ENCODE measurements at places on chromosomes 4 and X.

GRCh38 chrX:10726647-10727046 lies 106.3 kb upstream of the MID1 start:
- DNase-seq, result no peak

DNA sequence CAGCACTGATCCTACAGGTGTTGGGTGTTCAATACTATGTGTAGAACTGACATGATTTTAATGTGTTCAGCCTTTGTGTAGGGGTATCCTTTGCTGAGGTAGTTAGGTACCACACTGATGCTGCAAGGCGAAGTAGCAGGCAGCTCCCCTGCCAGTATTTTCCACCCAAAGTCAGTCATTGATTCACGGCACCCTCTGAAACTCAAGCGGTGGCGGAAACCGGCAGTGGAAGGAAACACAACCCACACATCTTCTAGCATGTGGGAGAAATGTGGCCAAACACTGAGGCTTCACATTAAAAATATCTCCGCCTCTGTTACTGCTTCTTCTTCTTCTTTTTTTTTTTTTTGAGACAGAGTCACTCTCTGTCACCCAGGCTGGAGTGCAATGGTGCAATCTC lies 126.3 kb downstream of the AASDH start:
- DNase-seq, result no peak

DNA sequence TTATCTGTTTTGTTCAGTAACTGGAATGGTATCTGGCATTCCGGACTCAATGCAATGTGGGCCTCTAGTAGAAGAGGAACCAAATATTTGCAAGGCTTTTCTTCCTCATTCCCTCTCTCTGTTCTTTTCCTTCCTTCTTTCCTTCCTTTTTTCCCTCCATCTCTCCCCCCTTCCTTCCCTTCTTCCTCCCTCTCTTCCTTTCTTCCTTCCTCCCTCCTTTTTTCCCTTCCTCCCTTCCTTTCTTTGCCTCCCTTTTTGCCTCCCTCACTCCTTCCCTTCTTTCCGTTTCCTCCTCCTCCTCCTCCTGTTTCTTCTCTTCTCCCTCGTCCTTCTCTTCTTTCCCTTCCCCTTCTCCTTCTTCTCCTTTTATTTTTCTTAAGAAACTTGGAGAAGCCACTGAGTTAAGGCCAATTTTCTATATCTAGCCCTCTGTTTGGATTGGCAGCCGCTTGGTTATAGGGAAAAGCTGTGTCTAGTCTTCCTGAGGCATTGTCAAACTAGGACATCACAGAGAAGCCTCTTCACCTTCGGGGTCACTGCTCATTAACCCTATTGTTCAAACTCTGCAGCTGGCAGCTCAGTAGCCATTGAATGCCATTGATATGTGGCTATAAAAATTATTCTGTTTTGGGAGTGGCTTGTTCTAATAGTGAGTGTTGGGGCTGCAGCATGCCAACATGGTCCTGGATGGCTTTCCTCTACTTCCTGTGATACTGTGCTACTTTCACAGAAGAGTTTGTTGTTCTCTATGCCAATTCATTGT lies 95.9 kb downstream of the CFAP299 start:
- no peak for DNase-seq

DNA sequence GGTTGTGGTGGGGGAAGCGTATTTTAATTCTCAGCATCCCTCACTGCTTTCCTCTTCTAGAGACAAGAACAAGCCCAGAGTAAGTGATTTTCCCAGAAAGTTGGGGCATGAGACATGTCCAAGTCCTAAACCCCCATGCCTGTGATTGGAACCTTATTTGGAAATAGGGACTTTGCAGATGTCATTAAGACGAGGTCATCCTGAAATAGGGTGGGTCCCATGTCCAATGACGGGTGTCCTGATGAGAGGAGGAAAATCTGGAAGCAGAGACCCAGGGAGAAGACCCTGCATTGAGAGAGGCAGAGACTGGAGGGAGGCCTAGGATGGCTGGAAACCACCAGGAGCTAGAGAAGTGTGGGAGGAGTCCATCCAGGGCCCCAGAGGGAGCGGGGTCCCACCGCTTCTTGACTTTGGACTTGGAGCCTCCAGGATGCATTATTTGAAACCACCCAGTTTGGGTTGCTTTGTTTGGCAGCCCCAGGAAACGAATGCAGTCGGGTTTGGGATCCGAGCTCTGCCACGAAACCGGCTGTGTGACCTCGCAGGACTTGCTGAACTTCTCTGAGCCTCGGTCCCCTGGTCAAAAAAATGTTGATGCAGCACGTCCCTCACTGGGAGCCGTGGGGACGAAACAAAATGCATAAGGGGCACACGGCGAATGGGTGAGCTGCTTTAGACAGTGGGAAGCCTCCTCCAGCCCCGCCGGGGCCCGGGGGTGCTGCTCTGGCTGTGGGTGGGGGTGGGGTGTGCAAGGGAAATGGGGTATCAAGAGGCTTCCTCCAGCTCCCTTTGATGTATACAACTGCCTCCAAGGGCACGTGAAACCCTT lies 113.9 kb downstream of the CPZ start:
- DNase-seq, result no peak

DNA sequence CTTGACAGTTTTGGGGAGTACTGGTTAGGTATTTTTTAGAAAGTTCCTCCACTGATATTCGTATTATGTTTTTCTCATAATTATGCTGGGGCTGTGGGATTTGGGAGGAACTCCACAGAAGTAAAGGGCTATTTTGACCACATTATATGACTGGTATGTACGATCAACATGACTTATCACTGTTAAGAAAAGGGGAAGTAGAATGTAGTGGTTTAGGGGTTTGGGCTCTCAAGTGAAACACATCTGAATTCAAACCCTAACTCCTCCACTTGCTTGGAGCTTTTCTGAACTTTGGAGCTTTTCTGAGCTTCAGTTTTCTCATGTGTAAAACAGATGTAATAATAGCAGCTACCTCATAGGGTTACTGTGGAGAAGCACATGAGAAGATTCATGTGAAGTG lies 96.4 kb upstream of the C1GALT1C1 start:
- DNase-seq, result no peak

DNA sequence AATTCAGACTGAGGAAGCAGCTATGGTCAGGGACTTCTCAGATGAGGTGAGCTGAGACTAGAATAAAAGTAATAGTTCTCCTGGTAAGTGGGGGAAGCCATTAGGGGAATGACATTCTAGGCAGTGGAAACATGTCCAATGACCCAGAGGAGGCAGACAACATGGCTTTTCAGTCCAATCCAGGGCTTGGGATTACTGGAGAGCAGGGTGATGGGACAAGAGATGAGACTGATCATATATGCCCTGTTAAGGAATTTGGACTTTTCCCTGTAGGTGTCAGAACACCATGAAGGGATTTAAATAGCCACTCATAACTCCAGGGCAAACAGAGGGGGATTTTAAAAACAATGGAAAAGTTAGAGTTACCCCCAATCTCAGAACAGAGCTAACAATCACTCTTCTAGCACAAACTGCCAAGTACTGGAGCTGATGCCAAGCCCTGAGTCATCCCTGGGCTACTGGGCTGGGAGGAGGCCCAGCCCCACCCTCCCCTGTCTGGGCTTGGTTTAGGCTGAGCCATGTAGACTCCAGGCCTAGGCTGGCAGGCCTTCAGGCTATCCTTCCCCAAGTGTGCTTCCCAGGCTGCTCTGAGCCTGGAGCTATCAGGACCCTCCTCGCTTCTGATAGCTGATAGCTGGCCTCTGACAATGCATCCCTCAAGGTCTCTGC lies 22.7 kb upstream of the MSN start:
- DNase-seq, result no peak

- DNase-seq, result no peak
Observed at GRCh38 chr4:165360041-165360695, 18.6 kb upstream of the CPE start.

- DNase-seq, result no peak
Observed at GRCh38 chr4:122890147-122890795, 32.1 kb downstream of the NUDT6 start.

DNA sequence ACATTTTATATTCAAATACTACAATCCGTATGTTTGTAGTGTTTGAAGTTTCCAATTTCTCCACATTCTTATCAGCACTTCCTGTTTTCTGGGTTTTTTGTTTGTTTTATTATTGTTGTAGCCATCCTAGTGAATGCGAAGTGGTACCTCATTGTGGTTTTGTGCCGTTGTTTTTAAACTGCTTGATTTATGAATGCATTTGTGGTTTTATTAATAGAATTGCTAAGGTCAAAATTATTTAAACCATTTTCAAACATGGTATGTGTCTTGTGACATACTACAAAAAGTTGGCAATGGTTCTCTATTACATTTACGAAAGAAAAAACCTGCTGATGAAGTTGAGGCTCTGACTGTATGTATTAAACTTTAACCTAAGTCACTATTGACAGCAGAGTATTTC lies 780.0 kb upstream of the MAGEB2 start:
- no peak for DNase-seq

DNA sequence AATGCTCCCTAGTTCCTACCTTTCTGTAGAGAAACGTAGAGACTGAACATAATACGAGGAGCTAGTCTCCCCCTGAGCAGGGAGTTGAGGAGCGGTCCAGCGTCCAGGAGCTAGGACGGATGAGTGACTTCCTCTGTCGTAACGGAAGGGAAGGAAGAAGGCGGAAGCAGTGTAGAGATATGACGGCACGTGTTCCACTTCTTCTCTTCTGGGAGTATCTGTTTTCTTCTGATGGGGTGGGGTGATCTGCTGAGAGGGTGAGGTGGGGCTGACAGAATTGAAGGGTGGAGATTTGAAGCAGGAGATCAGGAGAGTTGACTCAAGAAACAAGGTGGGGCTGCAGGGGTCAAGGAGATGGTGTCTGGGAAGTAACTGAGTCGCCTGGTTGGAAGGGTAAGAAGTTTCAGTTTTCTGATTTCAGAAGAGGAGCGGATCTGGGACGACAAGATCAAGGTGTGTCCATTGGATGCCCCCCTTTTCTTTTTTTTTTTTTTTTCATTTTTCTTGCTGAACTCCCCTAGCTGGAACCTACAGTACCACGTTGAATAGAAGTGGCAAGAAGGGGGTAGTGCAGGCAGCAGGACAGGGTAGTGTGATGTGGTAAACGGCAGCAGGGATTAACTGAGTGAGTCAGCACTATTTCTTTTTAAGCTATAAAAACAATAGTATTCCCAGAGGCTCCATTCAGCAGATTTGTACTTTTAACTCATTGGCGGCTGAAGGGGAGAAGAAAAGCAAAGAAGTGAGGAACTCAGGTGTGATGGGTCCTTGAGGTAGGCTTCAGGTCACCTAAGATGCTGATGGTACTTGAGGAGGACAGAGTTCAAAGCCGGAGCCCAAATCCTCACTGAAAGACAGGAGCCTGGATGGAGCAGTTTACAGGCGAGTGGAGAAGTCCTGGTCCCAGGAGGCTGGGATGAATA lies 50.8 kb upstream of the SETD7 start:
- DNase-seq, result no peak

DNA sequence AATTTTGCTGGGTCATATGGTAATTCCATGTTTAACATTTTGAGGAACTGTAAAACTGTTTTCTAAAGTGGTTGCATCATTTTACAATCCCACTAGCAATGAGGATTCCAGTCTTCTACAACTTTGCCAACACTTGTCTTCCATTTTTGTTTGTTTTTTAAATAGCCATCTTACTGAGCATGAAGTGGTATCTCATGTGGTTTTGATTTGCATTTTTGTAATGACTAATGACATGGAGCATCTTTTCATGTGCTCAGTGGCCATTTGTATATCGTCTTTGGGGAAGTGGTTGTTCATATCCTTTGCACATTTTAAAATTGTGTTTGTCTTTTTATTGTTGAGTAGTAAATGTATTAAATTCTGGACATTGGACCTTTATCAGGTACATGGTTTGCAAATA lies 94.7 kb downstream of the TMEM131L start:
- no peak for DNase-seq

DNA sequence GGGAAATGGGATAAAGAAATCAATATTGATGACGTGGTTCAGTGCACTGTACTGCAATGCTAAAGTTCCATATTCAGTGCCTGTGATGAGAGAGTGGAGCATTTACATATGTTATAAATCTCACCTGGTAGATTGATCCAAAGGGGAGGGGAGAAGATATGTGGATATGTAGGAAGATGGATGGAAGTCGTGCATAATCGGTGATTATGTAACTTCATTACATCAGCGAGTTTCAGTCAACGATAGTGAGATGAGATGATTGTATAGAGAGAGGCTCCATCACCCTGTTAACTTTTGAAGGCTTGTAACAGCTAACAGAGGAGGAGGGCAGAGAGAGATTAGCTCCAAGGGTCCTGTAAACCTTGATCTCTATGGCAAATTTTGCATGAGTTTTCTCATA lies 1.8 kb downstream of the IL1RAPL1 start:
- DNase-seq, result no peak

GRCh38 chr4:60562334-60562733 lies 637.8 kb upstream of the ADGRL3 start:
- DNase-seq, result no peak

- DNase-seq, result no peak
Observed at GRCh38 chr4:177105536-177105935, 204.1 kb upstream of the NEIL3 start.

DNA sequence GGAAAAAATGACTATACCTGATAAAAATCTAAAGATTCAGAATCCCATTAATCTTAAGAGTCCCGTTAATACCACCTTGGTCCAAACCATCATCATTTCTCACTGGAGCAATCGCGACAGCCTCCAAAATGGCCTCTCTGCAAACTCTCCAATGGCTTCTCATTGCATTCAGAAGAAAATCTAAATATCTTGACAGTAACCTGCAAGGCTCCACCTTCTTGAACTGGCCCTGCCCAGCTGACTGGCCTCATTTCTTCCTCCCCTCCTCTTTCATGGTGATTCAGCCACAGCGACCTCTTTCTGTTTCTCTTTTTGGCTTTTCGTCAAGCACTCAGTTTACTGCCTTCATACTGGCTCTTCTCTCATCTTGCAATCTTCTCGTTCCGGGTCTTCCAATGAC lies 56.2 kb upstream of the GPRIN3 start:
- DNase-seq, result no peak

GRCh38 chrX:18607966-18608365 lies 63.9 kb downstream of the RS1 start:
- no peak for DNase-seq

DNA sequence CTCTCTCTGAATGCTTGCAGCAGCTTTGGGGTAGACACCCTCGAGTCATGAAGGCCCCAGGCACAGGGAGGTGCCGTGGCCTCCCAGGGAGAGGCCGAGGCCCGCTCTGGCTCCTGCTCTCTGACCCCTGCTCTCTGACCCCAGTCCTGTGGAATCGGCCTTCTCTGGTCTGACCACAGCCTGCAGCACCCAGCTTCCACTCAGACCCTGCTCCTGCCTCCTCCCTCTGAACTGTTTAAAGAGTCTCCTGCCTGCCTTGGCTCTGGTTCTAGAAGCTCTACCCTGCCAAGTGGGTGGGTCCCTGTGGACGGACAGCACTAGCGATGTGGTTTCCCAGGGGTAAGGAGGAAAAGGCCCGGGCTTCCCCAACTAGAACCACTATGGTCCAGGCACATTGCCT lies 78.2 kb upstream of the TMEM150C start:
- DNase-seq, result no peak

DNA sequence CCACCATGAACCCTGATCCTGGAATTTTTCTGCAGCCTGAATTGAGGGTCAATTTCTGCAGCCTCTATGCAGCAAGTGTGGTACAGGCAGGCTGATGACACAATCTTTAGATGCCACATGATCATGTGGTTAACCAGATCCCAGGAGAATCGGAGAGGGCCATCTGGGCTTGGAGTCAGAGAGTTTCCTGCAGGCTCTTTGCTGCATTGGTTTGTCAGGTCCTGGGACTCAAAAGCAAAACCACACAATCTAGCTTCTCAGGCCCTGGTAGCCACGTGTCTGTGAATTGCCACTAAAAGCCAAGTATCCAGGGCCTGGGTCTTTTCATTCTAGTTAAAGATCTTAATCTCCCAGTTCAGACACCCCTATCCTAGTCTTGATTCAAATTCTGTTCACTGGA lies 464.5 kb downstream of the BCOR start:
- no peak for DNase-seq

GRCh38 chr4:150050566-150050965 lies 27.7 kb upstream of the DCLK2 start:
- DNase-seq, result no peak

All from GM12892 (cell line).